Progenitor cell of endocrine pancreas (in vitro differentiated cells): ENCODE measurements at places on chromosomes 7 and 10. TPM values are rescaled to one million over a fixed set of nuclear protein-coding genes. Genes with fewer than 3 reads are reported as not detected.

PON1 gene
- total RNA-seq = 0.91 and 2.3 TPM in 2 replicates

ELN gene
- total RNA-seq = 0.26 and 0.33 TPM in 2 replicates

GSAP gene
- total RNA-seq = 9.9 and 10.9 TPM in 2 replicates

DNA sequence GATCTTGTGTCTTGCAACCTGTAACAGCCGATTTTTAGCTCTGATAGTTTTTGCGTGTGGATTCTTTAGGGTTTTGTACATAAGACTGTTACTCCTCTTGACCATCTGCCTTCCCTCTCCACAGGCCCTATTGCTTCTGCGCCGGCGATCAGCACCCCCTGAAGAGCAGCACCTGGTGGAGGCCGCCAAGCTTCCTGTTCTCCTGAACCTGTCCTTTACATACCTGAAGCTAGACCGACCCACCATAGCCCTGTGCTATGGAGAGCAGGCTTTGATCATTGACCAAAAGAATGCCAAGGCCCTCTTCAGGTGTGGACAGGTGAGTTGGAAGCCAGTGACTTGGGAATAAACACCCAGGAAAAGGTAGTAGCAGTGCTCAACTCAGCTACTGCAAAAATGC is 12.6 kb downstream of the FKBP6 start:
- DNase-seq = no peak
- no peak overlapping the region for H3K4me3 ChIP-seq
- peak overlapping the region; percentile 80 for H3K27ac ChIP-seq
- peaks cover 31% of the 10 kb centered on the region for H3K4me1 ChIP-seq
- no peaks in the 10 kb centered on the region for H3K36me3 ChIP-seq

- peak overlapping the region; percentile 86 for H3K4me3 ChIP-seq
- peaks cover 9% of the 10 kb centered on the region for H3K36me3 ChIP-seq
- DNase-seq = no peak
- H3K4me1 ChIP-seq = peaks cover 58% of the 10 kb centered on the region
- H3K27ac ChIP-seq = no peak overlapping the region
- no peaks in the 10 kb centered on the region for H3K27me3 ChIP-seq
Observed at GRCh38 chr10:44960088-44960460, 472 bp downstream of the RASSF4 start.

GRCh38 chr10:131062621-131063260 is 248.8 kb downstream of the TCERG1L start:
- no peak overlapping the region for H3K27ac ChIP-seq
- H3K4me1 ChIP-seq = no peaks in the 10 kb centered on the region
- DNase-seq = no peak
- H3K27me3 ChIP-seq = peaks cover 19% of the 10 kb centered on the region

DNA sequence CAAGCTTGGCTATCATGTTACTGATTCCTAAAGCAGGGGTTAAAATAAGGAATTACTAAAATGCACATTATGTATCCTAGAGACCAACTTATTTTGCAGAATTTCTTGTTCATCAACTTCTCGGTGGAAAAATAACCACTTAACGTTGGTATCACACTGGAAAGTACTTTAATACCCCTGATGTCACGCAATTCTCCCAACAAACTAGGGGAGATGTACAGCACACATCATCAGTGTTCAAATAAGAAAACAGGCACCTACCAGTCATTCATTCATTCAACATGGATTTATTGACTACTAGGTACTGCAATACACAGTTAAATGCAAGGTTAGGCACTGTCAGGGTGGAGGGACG is 648 bp downstream of the HUS1 start:
- H3K36me3 ChIP-seq = peaks cover 16% of the 10 kb centered on the region
- peak overlapping the region; percentile 90 for H3K4me3 ChIP-seq
- no peak for DNase-seq
- H3K27ac ChIP-seq = peak overlapping the region; percentile 84
- no peaks in the 10 kb centered on the region for H3K27me3 ChIP-seq

DNA sequence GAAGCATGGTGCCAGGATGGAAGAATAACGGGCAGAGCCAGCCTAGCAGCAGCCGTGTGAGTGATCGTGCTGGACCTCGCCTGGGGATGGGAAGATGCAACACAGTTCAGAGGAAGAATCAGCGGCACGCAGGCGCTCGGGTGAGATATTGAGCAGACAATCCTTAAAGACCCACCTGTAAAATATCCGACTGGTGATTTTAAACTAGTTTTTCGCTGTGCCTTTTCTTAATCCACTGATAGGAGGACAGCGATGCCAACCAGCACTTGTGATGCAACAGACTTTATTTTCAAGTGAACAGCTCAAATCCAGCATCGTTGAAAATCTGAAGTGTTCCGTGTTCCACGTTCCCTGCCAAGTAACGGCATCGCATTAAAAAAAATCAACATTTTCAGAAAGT is 214.7 kb downstream of the TEX36 start:
- peaks cover 21% of the 10 kb centered on the region for H3K27me3 ChIP-seq
- no peak overlapping the region for H3K27ac ChIP-seq
- no peak overlapping the region for H3K4me3 ChIP-seq

GRCh38 chr7:33671531-33672262 is 233.6 kb upstream of the BMPER start:
- H3K27ac ChIP-seq = no peak overlapping the region
- no peaks in the 10 kb centered on the region for H3K36me3 ChIP-seq
- H3K4me3 ChIP-seq = no peak overlapping the region

DNA sequence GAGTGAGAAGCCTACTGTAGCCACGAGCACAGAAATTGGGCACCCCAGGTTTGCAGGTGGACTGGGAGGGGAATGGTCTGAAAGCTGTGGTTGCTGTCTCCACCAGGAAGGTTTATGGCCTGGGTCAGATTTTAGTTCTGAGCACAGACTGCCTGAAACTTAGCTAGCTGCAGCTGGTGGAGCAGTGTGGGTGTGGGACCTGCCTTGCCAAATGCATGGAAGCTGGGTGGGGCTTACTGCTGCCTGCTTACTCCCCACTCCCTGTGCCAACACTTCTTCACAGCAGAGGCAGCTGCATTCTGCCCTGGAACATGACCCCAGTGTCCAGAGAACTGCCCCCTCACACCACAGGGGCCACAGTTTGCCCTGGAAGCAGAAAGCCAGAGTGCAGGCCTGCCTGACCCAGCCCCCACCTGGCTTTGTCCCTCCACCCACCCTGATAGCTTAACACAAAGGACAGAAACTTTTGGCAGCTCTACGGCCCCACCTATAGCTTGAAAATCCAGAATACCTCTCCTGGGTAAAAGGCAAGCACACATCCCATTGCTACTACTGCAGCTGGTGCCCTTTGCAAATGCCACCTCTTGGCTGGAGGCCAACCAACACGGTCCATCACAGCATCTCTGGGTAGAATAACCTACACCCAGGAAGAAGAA is 281.6 kb downstream of the AGMO start:
- no peaks in the 10 kb centered on the region for H3K27me3 ChIP-seq
- H3K36me3 ChIP-seq = no peaks in the 10 kb centered on the region
- no peaks in the 10 kb centered on the region for H3K4me1 ChIP-seq
- no peak overlapping the region for H3K27ac ChIP-seq
- H3K4me3 ChIP-seq = no peak overlapping the region
